ENCODE measurements at places on chromosomes 5 and 9.

DNA sequence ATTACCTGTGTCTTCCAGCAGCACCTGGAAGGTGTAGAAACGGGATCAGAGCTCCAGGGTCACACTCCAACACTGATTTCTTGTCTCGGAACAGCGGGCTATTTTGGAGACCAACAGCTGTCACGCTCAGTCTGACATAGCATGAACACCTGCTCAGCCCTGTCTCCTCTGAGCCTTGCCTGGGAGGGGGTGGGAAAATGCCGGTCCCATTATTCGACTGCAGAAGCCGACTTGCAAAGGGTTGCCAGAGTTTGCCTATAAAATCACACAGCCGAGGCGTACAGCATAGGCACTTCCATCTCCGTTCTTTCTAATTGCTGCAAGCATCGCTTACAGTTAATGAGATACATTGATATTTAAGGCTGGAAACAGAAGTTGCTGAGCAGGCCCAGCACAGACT, 300.8 kb upstream of the MSX2 start:
- DNase-seq: no peak

DNA sequence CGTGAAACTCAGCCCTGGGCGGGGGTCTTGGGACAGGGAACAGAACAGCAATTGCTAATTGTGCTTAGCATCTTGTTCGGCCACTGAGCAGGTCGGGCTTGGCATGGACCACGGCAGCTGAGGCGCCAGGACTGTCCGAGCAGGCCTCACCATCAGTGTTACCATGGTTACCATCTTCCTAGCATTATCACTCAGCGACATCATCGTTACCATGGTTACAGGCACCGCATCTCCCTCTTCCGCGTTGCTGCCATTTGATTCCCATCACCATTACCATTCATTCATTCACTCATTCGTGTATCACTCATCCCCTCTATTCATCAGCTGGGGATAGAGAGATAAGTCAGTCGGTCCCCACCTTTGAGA, 81.0 kb upstream of the ZBTB43 start:
- DNase-seq: no peak

DNA sequence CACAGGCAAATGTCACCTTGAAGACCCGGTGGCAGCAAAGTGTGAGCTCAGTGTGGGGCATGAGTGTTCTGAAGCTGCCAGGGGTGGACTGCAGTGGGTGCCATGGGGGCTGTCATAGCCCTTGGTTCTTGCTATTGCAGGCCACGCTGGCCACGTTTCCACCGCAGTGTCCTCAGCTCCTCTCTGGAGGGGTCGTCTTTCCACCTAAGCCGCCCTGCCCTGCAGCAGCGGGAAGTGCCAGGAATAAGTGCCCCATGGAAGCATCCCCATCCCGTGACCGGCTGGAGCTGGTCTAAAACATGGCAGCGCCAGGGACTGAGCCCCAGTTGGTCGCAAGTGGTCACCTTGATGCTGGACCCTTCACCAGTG, 6.9 kb downstream of the OBP2B start:
- DNase-seq: no peak

DNA sequence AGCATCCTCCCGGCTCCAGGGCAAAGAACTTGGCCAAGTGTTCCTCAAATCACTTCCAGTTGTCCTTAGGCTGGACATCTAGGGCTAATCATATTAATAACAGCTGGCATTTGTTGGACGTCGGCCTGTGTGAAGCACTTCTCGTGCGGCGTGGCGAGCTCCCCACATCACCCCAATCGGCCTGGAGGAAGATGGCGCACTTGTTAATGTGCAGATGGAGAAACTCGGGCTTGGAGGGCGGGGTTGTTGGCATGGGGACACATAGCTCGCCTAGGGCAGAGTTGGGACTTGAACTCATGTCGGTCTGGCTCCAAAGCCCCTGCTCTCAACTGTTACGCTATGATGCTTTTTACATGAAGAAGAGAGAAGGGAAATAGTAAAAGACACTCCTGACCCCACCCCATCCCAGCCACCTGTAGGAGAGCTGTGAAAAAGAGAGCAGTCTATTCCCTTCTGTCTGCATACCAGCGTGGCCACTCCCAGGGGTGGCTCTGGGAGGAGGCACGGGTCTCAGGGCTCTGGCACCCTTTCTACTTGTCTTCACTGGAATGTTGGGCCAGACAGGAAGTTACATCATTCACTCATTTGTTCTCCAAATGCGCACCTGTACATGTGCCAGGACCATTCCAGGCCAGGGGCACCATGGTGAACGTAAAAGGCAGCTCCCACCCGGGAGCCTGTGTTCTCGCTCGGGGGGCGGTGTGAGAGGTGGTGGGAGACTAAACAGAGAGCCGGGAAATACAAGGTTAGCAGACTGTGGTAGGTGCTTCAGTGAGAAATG, 12.8 kb upstream of the NUP214 start:
- DNase-seq: no peak

- DNase-seq: no peak
These were observed 77.3 kb upstream of the ITGA1 start for GRCh38 chr5:52710310-52710971.

DNA sequence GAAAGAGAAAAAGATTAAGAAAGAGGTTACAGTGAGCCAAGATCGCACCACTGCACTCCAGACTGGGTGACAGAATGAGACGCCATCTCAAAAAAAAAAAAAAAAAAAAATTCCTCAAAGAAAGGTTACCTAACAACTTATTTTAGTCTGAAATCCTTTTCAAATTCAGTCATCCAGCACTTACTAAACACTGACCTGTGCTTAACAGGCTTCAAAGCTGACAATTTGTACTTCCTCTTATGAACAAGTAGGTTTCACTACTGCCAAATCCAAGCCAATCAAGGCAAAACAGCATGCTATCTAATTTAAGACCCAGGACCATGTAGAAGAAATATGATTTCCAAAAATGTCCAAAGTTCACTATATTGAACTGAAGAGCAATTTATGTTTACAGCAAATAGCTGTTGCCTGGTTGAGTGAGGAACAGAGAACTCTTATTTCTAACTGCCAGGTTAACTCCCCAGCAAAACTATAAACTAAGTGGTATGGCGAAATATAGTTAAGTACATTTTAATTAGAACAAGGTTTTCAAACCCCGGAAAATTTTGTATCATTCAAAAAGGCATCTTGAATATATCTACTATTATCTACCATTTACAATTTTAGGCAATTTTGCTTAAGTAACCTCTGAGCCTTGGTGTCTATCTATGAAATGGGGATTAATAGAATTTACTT, 13.4 kb downstream of the PWWP2A start:
- DNase-seq: no peak

- no peak for DNase-seq
These were observed 39.9 kb downstream of the BICD2 start for GRCh38 chr9:92724528-92725265.

DNA sequence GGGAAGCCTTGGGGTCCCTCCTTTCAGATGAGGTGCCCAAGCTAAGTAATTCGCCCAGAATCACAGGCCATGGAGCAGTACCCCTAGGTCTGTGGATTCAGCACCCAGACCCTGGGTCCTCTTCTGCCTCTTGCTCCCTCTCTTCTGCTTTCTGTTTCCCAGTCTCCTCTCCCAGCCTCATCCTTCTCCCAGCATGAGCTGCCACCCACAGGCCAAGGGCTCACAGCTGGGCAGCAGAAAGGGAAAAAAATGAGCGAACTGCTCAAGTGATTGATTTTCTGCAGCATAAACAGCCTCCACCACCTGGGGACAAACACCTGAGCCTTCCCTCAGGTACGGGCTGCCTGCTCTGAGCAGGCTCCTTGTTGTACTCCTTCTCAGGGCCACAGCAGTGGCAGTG, 113.9 kb upstream of the SAP30L start:
- DNase-seq: no peak

DNA sequence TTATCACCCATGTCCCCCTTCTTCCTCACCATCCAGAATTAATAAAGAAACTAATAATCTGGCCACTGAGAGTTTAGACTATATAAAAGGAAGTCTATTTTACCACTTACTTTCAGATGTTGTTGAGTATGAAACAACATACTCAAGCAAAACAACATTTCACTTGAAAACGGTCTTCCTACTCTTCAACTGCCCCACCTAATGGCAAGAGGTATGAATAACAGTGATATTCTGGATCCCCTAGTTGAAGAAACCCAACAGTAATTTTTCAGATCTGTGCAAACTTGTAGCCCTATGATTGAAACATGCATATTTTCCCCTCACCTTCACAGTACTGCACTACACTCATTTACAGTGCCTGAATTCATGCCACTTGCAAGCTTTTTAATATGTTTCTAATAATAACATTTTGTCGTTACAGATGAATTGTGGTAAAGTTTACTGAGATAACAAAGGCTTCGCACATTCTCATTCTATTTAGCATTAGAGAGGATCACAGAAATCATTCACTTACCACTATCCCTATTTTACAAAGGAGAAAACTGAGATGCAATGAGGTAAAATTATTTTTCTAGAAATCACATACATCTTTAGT, 267.9 kb upstream of the PDE4D start:
- no peak for DNase-seq

- peak; percentile 74 for DNase-seq
These were observed 227.6 kb upstream of the DMRT1 start for GRCh38 chr9:613771-614347.

- DNase-seq: no peak
These were observed 606.3 kb downstream of the TLE1 start for GRCh38 chr9:81083067-81083466.

DNA sequence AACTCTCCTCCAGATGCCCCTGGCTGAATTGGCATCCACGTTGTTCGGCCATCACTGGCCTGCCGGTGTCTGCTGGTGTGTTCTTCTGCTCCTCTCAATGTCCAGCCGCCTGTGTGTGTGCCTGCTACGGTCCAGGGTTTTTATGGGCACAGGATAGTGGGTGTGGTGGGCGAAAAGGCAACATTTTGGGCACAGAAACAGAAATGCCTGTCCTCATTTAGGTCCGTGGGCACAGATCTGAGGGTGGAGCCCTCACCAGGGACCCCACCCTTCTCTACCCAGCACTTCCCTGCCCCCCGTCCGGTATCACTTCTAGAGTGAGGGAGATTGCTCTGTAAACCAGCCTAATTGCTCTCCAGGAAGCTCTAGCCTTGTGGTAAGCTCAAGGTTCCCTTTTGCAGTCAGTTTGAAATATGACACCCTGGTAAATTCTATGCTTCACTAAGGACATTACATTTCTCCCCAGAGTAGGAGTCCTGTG, 410.1 kb downstream of the MAT2B start:
- DNase-seq: no peak

DNA sequence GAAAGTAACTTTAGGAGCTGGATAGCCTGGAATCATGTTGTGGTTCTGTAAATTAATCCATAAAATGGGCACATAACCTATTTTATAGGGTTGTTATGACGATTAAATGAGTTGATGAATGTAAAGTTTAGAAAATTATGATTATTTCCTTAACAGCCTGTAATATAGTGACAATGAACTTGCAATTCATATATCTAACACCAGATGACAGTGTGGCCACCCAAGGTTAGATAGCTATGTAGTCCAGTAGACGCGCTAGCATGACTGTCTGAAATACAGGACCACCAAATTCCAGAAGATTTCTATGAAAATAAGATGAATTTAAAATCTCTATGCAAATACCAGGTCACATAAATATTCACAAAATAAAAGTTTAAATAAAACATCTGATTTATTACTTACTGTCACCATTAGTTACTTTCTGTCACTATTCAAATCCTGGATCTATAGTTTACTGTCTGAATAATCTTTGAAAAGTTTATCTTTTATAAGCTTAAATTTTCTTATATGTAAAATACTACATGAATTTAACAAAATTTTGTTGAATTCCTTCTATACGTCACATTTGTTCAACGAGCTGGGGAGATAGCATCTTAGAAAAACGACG, 26.1 kb upstream of the MACIR start:
- DNase-seq: no peak

GRCh38 chr5:150141544-150142184, 14.0 kb downstream of the PDGFRB start:
- no peak for DNase-seq

DNA sequence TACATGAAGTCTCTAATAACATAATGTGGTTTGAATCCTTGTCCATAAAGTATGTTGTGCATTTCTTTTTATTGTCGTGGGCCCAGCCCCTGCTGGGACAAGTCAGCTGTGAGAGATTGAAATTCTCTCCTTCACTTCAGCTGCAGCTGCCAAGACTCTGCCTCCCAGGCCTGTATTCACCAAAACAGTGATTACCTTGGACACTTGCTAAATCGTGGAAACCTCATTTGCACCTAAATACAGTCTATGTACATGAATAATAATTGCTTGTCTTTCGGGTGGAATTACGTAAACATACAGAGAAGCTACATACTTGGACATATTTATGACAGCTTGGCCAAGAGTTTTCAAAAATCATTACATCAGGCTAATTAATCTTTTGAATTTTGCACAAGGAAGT, 898.5 kb upstream of the SEMA6A start:
- no peak for DNase-seq

GRCh38 chr5:154743812-154744211, 11.4 kb upstream of the LARP1 start:
- no peak for DNase-seq

DNA sequence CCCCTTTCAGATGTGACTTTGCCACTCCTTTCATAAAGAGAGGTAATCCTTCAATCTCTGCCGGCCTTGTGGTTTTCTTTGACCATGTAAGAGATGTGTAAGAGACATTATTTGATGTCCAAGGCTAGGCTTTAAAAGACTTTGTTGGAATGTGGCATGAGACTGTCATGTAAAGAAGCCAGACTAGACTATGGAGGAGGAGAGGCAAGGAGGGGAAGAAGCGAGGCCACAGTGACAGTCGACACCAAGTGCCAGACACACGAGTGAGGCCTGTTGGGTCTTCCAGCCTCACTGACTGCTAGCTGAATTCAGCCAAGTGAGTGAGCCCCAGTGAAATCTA, 1013.3 kb downstream of the MAT2B start:
- no peak for DNase-seq

GRCh38 chr5:113632996-113633395, 119.5 kb downstream of the YTHDC2 start:
- DNase-seq: no peak

DNA sequence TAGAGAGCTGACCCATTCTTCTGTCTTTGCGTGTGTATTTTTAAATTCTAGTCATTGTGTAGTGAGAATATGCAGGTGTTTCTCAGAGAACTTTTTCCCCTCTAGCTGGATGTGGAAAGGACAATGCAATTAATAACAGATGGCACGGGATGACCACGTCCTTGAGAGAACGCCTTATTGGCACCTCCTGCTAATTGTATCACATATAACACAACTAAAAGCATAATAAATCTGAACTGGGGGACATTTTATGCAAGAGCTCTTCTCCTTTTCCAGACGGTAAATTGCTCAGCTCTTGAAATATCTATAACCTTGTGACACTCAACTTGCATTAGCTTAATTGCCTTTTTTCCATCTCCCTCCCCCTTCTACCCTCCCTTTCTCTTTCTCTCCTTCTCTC, 62.9 kb upstream of the IZUMO3 start:
- DNase-seq: no peak

DNA sequence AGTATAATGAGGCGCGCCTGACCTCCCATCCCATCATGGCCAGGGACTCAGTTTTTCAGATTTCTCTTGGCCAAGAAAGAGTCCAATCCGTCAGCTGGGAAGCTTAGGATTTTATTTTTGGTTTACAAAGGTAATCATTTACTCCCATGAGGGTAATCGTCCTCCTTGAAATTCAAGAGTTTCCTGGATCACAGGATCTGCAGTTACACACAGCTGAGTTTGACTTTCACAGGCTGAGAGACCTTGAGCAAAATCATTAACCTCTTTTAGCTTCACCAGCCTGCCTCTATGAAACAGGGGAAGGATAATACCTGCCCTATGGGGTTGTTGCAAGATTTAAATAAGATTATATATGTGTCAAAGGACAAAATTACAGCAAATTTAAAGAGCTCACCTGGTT, 15.4 kb upstream of the AK3 start:
- DNase-seq: no peak

GRCh38 chr5:77947041-77947428, 170.9 kb upstream of the TBCA start:
- DNase-seq: no peak

Measured in mucosa of gallbladder (tissue), 1 donor.